ENCODE measurements at places on chromosomes 11 and 22.

DNA sequence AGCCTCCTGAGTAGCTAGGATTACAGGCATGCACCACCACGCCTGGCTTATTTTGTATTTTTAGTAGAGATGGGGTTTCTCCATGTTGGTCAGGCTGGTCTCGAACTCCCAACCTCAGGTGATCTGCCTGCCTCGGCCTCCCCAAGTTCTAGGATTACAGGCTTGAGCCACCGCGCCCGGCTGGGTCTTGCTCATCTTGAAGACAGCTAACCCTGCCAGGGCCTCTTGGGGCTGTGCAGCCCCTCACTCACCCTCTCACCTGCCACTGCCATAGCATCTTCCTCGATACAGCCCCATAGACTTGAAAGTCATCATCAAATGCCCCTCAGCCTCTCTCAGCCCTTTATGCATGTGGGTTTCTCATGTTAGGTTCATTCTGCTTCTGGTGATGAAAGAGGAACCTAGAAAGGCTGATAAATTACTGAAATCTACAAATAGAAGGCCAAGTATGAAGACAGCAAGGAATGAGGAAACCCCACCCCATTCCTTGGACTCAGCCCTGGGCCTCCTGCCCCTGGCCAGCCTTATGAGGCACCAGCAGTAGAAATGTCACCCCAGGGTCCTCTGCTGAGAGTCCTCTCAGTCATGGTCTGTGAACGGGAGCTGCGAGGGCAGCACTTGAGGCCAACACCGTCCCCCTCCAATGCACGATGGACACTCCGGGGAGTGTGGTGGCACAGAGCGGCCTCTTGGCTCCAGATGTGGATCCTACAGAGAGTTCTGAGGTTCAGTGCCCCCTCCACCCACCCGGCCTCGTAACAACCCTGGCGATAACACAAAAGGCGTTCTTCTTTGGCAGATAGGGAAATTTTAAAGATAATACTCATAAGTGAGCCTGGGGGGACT is 24.8 kb downstream of the SCGB1A1 start:
- DNase-seq = no peak

- no peak for DNase-seq
These were observed 147.1 kb downstream of the C11orf91 start for GRCh38 chr11:33553486-33553885.

GRCh38 chr11:8810540-8811301 is 100.3 kb upstream of the AKIP1 start:
- DNase-seq = no peak

DNA sequence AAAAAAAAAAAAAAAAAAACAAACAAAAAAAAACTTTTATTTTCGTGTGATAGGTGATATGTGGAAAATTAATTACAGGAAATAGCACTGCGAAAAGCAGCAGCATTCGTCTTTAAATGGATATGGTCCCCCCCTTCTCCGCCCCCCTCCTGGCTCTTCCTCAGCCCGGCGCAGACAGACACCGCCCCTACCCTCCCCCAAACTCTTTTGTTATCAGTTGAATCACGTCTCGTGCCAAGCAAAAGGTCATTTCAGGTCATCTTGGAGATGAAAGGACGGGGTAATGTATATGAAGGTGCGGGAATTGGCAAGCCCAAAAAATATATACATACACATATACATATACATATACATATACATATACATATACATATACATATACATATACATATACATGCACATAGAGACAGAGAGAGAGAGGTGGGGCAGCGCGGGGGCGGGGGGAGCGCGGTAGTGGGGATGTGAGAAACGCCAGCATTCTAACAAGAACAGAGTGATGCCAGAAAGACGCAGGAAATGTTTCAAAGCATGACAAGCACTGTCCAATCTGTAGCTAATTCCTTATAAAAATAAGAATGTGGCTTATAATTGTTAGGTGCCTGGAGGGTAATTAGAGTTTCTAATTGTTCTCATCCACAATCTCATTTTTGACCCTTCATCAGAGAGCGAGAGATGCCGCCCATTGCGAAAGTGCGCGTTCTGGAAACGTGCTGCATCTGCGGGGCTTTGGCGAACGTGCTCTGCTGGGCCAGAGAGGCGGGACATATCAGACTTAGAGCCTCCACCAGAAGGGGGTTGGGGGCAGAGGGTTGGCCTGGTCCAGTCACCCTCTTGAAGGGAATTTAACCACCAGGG is 214.5 kb upstream of the UBASH3B start:
- DNase-seq = no peak

- no peak for DNase-seq
These were observed 14.9 kb downstream of the EIF4ENIF1 start for GRCh38 chr22:31474743-31475142.

DNA sequence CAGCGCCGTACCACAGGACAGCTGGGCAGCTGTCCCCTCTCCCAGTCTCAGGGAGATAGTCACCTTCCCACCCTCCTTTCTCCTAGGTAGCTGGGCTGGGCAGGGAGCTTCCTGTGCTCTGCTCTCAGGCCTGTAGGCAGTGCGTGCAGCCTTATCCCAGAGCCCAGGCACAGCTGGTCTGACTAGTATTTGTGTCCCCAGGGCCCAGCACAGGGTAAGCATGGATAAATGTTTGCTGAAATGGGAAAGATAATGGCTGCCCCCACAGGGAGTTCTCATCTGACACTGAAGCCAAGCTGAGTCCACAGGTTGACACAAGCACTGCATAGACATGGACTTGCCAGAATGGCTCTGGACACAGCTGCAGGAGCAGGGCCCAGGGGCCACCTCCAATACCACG is 9.8 kb downstream of the SLC15A3 start:
- DNase-seq = no peak

DNA sequence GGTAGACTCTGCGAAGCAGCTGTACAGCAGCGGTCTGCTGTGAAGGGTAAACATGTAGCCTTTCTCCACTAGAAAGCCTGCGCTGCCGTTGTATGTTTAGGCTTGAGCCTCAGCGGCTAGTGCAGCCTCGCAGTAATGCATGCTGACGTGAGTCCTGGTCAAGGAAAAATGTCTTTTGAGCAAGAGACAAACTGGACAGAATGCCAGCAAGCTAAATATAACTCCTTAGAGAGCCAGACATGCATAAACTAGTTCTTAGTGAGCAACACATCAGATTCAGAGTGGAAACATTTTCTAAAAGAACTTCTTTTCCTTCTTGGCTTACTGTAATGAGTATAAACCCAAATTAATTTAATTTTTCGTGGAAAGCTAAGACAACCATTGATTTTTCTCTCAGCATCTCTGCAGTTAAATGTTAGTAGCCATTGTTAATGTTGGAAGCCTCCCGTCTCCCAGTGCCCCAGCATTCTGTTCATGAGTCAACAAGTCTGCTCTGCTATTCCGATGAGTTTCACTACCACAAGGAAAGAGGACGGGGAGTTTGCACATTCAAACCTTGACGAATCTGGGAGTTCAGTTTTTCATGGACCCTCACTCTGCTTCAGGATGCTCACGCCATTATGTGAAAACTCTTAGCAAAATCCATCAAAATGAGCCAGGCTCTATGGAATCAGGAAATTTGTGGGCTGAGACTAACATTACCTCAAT is 51.4 kb downstream of the JAM3 start:
- DNase-seq = no peak

GRCh38 chr11:130825983-130826382 is 90.3 kb downstream of the SNX19 start:
- DNase-seq = no peak

Measured in KBM-7 (cell line).